ENCODE measurements at places on chromosomes 7 and 10.

- no peak for DNase-seq
These were observed 151.8 kb downstream of the SFMBT2 start for GRCh38 chr10:7258948-7259523.

- no peak for DNase-seq
These were observed 434.2 kb downstream of the PARD3 start for GRCh38 chr10:34380856-34381255.

DNA sequence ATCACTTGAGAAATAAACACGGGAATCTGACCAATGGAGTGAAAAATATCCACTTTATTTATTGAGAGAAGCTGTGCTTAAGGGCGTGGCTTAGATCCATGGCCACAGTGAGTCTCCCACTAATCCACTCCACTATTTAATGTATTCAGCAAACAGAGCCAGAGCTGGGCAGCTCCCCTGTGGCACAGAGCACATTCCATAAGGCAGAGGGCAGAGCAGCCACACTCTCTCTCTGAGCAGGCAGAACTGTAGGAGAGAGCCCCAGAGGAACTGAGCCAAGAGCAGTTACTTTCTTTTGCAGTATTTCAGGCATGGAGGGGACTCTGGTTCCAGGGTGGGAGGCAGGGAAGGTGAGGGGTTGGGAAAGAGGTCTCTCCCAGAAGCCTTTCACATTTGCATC is 106.0 kb downstream of the GALNT17 start:
- no peak for DNase-seq

- DNase-seq, result no peak
These were observed 243.9 kb downstream of the TNS3 start for GRCh38 chr7:47338026-47338425.

DNA sequence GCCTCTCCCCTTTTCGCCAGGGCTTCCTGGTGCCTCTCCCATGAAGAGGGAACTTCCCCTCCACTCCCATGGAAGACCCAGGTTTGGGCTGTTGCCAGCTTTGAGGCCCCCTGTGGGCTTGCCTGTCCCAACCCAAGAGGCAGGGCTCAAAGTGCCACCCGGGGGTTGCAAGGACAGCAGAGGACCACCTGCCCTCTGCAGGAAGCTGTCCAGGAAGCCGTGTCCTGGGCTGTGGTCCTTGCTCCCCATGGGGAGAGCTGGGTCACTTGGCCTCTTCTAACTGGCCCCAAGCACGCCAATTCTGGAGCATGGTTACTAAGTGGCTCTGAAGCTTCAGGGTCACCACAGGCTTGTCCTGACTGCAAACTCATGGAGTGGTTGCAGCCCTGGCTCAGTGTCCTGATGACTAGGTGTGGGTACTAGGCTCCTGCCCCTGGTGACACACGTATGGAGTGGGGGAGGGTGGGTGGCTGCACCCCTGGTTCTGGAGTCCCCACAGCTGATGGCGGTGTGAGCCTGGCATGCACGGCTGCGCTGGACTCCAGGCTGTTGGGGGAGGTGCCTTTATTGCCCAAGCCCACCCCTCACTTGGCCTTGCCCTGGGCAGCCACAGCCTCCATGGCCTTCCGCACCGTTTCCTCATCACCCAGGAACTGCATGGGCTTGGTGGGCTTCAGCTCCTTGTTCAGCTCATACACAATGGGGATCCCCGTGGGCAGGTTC is 3.0 kb downstream of the PGAM2 start:
- no peak for DNase-seq

- no peak for DNase-seq
These were observed 261.0 kb upstream of the AOAH start for GRCh38 chr7:36985316-36985715.

DNA sequence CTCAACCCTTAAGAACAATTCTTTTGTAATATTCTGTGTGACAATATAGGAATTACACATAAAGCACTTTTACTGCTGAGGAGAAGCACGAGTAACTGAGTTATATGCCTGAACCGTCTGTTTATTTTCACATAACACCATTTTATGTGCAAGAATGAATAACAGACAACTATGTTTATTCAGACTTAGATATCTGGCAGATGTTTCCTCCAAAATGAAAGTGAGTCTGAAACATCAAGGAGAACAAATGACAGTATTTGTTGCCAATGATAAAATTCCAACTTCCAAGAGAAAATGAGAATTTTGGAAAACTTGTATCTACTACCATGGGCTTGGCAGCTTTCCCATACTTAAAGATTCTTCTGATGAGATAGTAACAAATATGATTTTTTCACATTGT is 51.4 kb downstream of the DNMBP start:
- DNase-seq, result no peak

DNA sequence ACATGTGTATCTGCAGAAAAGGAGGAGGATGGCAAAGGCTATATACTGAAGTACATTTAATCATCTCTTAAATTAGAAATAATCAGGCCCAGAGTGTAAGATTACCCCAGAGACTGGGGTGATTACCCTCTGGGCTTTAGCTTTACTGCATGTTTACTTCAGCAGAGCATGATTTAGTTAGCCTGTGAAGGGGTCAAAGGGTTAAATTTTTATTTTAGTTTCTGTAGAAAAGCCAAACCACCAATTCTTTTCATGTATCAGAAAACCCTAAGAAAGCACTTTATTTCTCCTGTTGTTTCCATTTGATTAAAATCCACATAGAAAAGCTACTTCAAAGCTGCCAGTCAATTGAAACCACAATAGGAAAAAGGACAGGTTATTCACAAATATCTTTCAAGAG is 101.5 kb upstream of the LSM8 start:
- DNase-seq, result no peak

- peak; percentile 33 for DNase-seq
These were observed 154.4 kb upstream of the MKLN1 start for GRCh38 chr7:131173145-131173890.

DNA sequence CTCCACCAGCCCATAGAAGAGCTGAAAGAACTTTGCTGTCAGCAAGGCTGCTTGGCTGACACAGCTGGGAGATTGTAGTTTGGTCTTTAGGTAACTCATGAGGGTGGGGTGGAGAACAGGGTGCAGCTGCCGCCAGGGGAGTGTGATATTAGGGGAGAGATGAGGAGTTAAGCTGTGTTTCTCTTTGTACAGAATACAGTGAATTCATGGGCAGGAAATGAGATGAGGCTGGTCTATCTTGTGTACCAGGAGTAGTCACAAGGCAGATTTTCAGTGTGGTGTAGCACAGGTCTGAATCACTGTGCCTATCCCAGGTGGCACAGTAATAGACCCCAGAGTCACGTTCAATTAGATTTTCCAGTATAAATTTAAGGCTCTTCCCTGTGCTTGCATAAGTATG is 56.6 kb upstream of the TARP start:
- no peak for DNase-seq

GRCh38 chr10:132539431-132539839 is 1.8 kb downstream of the INPP5A start:
- no peak for DNase-seq

GRCh38 chr7:41305001-41305400 is 397.9 kb downstream of the INHBA start:
- DNase-seq, result no peak

- no peak for DNase-seq
These were observed 285.0 kb downstream of the SUGCT start for GRCh38 chr7:40419806-40420205.

DNA sequence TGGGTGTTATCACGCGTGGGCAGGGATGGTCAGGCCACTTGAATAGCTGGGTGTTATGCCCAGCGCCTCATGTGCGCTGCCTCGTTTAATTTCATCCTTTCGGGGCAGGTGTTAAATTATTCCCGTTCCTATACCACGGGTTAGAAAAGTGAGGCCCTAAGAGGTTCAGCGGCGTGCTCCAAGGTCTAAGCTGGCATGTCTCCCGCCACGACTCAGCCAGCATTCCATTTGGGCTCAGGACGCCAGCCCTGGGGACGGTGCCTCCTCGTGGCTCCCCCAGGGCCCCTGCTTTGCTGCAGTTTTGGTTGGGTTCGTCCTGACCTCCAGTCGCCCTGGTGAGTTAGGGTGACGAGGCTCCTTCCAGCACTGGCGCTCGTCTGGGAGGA is 124.5 kb downstream of the TRRAP start:
- no peak for DNase-seq

- DNase-seq, result peak; percentile 44
These were observed 6.7 kb downstream of the NRP1 start for GRCh38 chr10:33327751-33328150.

- DNase-seq, result peak; percentile 96
These were observed 27.8 kb downstream of the STN1 start for GRCh38 chr10:103890194-103890658.

DNA sequence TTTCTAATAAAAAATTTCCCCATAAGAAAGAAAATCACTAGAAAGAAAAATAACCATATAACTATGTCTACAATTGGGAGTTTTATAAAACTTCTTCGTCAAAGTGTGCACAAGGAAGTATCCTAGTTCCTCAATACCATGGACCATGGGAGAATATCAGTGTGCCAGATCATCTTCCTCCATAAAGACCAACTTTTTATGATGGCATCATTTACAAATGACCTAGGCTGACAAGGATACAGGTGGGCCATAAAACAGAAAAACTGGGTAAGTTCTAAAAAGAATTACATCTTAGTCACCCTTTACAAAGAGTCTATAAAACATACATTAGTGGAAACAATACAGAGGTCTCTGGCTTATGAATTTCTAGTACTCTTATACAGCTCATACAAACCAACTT is 303.2 kb downstream of the DOCK4 start:
- DNase-seq, result no peak

GRCh38 chr7:122674502-122674901 is 24.4 kb downstream of the RNF133 start:
- no peak for DNase-seq

GRCh38 chr7:66810716-66811115 is 70.2 kb downstream of the RABGEF1 start:
- no peak for DNase-seq

DNA sequence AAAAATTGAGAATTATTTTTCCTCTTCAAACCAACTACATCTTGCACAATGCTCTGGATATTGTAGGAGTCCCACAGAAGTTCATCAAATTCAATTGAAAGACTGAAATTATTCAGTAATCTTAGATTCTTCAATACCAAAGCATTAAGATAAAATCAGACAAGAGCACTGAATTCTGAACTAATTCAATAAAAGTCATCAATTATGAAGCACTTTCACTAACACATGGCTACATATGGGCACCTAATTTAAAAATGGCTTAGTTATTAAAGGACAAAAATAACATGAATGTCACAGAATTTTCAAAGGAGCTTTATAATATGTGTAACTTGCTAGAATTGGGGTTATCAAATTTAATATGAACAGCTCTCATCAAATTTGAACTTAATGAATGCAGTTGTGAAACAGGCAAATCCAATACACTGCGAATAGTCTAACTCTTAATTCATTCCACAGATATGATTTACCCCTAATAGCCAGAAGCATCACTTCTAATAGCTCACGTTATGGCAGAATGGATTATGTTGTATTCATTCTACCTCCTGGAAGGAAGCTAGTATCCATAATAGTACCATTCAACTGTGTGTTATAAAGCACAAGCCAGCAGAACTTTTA is 116.8 kb downstream of the GRM8 start:
- no peak for DNase-seq

- no peak for DNase-seq
These were observed 140.7 kb downstream of the DYNC2I1 start for GRCh38 chr7:158997110-158997453.

GRCh38 chr7:106604971-106605370 is 56.0 kb downstream of the CCDC71L start:
- no peak for DNase-seq

DNA sequence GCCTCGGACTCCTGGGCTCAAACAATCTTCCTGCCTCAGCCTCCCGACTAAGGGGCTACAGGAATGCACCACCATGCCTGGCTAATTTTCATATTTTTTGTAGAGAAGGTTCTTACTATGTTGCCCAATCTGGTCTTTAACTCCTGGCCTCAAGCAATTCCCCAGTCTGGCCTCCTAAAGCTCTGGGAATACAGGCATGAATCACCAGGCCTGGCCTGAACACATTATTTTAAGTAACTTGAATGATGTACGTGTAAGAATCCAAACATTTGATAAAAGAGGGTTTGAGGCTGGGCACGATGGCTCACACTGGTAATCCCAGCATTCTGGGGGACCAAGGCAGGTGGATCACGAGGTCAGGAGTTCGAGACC is 13.0 kb upstream of the BAMBI start:
- DNase-seq, result no peak

- DNase-seq, result no peak
These were observed 11.1 kb upstream of the HERPUD2 start for GRCh38 chr7:35705932-35706461.

DNA sequence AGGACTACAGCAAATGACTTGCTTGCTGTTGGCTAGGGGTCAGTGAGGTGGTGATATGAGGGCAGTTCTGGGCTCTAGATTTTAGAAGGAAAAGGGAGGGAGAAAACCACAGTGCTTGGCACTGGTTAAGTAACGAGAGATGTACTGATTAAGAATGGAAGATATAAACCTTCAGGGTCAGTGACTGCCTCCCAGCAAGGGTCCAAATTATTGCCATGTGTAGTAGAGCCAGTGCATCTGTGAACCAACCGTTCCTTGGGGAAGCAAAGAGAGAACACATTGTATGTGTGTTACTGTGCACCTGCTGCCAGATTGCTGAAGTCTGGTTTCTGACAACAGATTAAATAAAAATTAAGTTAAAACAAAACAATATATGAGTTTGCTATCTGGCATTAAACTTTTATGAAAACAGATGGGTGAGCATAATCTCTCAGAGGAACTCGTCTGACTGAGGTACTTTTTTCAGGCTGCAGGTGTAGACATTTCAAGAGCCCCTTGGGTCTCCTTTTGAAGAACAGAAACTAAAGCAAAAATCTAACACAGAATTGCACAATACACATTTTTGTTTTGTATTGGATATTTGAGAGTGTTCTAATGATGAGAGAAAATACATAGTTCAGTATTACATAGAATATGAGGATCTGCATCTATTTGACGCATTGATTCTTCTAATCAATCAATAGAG is 1120.6 kb downstream of the SORCS3 start:
- DNase-seq, result no peak

GRCh38 chr10:120422457-120422856 is 34.6 kb upstream of the PLPP4 start:
- peak; percentile 62 for DNase-seq

- DNase-seq, result no peak
These were observed 2.0 kb downstream of the PLXNA4 start for GRCh38 chr7:132574223-132574622.

- peak; percentile 97 for DNase-seq
These were observed 107.3 kb downstream of the LRRN3 start for GRCh38 chr7:111198255-111198654.

- peak; percentile 87 for DNase-seq
These were observed 7.5 kb upstream of the CALD1 start for GRCh38 chr7:134771889-134772288.
